ENCODE measurements at places on chromosomes 11 and 22.
A peak's percentile ranks its signal among the peaks of the same experiment; 100 is the strongest.

GRCh38 chr11:71421392-71421950 lies 26.7 kb downstream of the DHCR7 start:
- DNase-seq = no peak

DNA sequence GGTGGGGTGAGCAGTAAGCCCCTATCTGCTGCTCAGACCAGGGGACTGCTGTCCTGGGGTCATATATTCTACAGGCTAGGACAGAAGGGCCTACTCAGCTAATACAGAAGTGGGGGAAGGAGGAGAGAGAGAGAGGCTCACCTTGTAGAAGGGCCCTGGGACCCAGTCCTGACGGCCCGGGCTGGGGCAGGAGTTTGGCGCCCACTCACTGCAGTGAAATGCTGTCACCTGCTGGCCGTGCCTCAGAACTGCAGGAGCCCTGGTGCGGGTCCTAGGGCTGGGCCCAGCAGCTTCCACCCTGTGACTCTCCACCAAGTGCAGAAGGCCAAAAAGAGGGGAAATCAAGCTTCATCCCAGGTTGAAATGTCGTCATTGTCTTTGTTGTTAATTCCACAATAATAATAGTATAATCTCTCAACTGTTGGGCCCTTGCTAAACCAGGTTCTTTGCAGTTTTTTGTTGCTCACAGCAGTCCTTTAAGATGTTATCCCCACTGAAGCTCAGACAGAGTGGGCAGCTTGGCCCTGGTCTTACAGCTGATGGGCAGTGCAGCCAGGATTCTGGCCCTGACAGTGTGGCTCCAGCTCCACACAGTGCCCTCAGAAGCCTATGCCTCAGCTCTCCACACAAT lies 29.6 kb downstream of the TRIM29 start:
- DNase-seq = peak; percentile 43

DNA sequence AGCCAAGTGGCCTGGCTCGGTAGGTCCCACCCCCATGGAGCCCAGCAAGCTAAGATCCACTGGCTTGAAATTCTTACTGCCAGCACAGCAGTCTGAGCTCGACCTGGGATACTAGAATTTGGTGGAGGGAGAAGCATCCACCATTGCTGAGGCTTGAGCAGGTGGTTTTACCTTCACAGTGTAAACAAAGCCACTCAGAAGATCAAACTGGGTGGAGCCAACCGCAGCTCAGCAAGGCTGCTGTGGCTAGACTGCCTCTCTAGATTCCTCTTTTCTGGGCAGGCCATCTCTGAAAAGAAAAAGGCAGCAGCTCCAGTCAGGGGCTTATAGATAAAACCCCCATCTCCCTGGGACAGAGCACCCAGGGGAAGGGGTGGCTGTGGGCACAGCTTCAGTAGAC lies 22.3 kb upstream of the OR5B21 start:
- no peak for DNase-seq

- no peak for DNase-seq
Measured at GRCh38 chr11:120929664-120930154, 94.2 kb upstream of the TBCEL start.

GRCh38 chr11:30565027-30565426 lies 21.1 kb downstream of the MPPED2 start:
- DNase-seq = peak; percentile 24

DNA sequence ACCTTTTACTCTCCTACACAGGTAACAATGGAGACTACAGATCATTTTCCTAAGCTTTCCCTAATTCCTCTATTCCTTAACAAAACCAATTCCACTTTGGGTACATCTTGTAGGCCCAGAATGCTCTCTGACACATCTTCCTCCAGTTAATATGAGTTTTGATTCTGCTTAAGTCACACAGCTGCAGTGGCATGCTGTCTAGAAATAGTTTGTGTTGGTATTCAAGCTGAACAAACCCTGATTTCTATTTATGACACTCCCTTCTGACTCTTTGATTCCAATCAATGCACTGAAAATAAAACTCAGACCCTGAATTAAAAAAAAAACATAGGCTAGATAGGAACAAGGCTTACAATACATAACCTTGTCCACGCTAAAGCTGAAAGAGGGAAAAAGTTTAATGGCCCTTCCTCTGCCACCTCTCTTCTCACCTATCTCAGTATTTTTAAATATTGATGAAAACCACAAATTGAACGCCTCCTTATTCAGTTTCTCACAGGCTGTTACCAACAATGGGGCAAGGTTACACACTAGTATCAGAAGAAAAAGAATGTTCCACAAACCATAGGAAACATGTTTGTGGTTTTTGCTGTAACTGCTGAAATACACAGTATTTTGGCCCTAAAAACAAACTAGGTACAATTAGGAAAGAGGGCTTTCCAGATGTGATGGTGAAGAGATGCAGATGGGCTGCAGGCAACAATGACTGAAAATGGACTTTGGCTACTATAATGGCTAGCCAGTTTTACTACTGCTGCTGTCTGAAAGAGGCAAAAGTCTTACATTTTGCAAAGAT lies 35.7 kb upstream of the GAB2 start:
- no peak for DNase-seq

DNA sequence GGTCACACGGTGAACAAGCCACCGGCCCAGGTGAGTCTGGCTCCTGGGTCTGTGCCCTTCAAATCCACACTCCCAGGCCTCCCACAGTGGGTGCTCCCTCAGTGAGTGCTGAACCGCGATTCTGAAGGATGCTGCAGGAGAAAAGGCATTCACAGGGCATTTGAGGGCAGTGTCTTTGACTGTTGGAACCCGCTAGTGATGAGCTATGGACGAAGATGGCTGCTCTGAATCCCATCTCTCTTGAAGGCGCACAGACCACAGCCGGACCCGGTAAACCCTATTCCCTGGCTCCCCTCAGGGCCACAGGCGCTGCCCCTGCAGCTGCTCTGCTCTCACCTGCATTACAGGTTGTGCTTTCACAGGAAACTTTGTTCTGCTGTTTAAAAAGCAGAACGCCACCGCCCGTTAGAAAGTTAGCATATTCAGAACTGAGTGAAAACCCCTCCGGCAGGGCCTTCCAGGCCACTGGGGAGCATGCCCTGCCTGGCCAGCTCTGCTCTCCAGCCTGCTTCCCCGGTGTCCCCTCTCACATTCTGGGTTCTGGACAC lies 3.2 kb downstream of the LRRC32 start:
- DNase-seq = no peak

DNA sequence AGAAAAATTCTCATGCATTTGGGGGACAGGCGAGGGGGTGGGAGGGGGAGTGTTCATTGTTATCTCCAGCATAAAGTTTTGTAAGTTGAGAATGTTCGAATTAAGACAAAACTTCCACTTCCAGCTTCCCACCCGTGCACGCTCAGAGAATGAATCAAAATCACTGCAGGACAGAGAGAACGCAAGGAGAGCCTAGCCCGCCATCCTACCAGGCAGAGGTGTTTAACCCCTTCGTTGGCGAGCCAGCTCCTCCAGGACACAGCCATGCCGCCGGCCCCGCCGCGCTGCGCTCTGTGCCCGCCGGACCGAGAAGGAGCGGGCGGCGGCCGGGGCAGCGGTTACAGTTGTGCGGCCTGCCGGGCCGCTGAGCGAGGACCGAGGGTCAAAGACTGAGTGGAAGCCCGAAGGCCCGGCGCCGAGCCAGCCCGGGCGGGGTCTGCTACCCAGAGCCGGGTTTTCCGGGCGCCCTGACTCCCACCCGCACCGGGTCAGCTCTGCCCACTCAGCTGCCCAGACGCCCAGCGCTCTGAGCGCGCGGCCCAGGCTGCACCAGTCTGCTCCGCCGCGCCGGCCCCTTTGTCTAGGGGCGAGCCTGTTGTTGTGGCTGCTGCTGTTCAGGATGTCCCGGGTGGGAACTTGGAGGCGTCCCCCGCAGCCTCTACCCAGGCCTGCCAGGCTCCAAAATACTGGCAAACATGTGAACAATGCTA lies at the start of gene NOX4:
Gene NOX4 (minus strand): TSS at position 395 of the 710 bp plus-strand sequence. CDS start 129 bp downstream, at position 266.
- DNase-seq = peak; percentile 10

- no peak for DNase-seq
Measured at GRCh38 chr11:105673089-105673488, 63.2 kb downstream of the GRIA4 start.

- peak; percentile 37 for DNase-seq
Measured at GRCh38 chr11:74720596-74721478, 10.4 kb downstream of the CHRDL2 start.

DNA sequence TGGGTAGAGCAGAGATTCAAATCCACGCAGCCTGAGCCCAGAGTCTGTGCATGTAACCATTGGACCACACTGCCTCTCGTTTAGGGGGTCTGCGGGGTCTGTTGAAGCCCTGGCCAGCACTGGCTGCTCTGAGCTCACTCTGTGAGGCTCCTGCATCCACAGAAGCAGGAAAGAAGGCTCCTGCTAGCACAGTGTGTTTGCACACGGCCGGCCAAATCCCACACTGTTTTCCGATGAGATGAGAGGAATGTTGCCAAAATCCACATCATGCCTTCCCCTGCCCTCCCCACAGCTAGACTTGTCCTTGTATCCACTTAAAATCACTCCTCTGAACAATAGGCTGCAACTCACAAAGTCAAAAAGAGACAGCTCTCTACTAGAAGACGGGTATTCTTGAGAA lies 10.6 kb upstream of the SLC22A12 start:
- DNase-seq = no peak

DNA sequence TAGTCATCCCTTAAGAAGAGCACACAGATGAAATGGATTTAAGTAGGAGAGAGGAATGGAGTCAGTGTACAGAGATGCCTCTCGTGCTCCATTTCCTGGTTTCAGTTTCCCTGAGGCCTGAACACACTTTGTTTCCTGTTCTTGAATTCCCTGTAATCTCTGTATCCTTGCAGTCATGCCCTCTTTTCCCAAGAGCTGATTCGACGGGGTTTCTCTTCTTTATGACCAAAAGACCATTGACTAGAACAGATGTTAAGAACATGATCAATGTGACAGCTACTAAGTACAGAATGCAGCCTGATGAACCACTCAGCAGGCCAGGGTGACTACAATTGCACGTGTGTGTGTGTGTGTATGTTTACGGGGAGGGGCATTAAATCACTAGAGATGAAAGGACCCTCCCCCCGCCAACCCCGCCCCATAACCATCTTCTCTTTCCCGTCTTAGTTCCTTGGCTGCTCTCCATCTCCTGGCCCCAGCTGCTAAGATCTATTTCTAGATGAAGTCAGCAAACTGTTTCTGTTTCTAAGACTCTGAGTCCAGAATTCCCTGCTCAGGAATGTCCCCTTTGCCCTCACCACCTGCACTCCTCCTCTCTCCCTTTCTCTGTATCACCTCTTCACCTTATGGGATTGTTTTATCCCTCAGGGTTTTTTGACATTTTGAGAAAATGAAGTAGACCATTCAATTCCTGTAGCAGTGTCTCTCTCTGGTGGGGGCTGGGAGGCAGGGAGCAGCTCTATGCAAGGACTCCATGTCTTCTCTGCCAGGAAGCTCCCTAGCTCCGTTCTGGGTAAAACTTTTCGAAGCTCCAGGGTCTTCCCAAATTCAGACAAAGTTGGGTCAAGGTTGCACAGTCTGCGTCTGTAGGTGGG lies 26.0 kb downstream of the SLC22A6 start:
- DNase-seq = no peak

DNA sequence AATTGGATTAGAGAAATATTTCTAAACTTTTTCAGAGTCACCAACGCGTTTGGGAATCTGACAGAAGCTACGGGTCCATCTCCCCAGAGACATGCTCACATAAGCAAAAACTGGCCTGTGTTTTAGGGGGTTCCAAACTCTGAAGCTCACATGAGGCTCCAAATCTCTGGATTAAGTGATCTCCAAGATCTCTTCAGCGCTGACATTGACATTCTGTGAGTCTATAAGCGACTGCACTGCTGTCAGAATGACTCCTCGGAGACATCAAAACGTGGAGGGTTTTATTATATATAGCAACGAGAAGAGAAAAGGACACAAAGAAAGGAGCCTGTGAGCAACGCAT lies 642 bp upstream of the SIK2 start:
- no peak for DNase-seq

GRCh38 chr11:65103476-65103875 lies 7.5 kb downstream of the VPS51 start:
- no peak for DNase-seq

DNA sequence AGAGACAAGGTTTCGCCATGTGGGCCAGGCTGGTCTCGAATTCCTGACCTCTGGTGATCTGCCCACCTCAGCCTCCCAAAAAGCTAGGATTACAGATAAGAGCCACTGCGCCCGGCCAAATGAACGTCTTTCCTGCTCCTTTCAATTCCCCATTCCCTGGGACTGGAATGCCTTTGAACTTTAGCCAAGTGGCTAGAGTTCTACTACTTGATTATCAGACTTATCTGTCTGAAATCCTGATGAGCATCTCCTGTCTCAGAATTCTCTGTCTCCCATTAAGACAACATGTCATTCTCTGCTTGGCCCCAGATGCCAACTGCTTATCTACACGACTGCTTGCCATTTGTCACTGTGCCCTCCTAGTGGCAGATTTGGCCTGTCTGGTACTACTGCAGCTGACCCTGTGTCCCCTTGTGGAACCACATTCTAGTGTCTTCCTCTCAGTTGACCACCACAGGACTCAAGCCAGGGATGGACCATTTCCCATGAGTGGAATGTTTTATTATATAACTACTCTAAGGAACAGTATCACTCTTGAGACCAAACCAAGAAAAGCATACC lies 33.1 kb upstream of the IPO7 start:
- no peak for DNase-seq

DNA sequence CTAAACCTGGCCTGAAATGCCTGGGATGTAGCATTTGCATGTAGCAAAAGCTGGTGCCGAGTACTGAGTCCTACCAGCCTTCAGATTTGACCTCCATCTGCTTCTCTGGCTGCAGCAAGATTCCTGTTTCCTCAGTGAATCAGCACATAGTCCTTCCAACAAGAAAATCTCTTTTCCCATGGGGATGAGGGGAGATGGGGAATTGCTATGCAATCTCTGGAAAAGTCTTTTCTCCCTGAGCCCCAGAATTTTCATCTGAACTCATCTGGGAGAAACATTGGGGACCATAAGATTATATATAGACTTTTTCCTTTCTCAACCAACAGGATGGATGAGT lies 32.0 kb upstream of the YWHAH start:
- no peak for DNase-seq

- no peak for DNase-seq
Measured at GRCh38 chr11:20309231-20310025, 54.1 kb upstream of the HTATIP2 start.

- no peak for DNase-seq
Measured at GRCh38 chr11:117932947-117933346, 3.7 kb upstream of the TMPRSS13 start.

DNA sequence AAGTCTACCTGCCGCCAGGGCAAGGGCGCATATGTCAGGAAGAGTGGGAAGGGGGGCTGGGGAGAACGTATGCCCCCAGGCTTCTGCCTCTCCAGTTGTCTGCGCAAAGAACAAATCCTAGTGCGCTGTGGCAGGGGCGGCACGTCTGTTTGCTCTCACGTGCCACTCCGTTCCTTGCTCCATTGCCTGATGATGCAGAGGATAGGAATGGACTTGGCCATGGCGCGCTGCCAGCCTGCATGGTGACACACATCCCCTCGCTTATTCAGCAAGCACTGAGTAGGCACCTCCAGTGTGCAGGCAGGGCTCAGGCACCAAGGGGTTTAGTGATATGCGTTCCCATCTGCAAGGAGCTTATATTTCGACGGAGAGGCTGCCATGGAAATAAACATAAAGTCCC lies 45.4 kb upstream of the SLC22A12 start:
- no peak for DNase-seq

GRCh38 chr11:73297702-73298101 lies 10.4 kb upstream of the ARHGEF17 start:
- no peak for DNase-seq
